ENCODE measurements at places on chromosomes 13 and 19. TPM values are rescaled to one million over a fixed set of nuclear protein-coding genes. Genes with fewer than 3 reads are reported as not detected.

- peak; percentile 89 for DNase-seq
Observed at GRCh38 chr19:29665215-29665825, at the start of gene PLEKHF1. Gene PLEKHF1, plus strand, starts transcription at chr19:29665461. Its CDS starts 8,379 bp downstream, at chr19:29673840.

DNA sequence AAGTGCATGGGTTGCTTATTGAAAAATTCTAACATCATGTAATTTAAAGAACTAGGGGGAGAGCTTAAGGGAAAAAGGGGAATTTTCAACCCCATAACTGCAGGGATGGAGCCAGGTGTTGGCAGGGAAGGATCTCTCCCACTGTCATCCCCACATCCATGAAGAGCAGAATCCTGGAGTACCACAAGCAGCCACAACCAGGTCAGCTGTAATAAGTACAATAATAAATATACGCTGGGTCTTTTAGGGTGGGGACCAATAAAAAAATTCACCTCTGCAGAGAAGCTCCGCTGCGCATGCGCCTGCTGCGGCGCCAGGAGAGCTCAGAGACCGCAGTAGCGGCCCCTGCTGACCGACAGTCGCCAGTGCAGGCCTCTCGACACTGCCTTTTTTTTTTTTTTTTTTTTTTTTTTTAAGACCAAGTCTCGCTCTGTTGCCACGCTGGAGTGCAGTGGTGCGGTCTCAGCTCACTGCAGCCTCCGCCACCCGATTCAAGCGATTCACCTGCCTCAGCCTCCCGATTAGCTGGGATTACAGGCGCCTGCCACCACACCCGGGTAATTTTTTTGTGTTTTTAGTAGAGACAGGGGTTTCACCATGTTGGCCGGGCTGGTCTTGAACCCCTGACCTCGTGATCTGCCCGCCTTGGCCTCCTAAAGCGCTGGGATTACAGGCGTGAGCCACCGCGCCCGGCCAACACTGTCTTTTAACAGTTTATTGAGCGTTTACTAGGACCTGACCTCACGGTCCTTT lies 2.5 kb upstream of the EEF2 start:
- peak; percentile 89 for DNase-seq

APOC1 gene
- 66.8 TPM for total RNA-seq

AP2S1 gene
- 98.4 TPM for total RNA-seq

- no peak for DNase-seq
Observed at GRCh38 chr13:33479105-33479504, 193.6 kb upstream of the STARD13 start.

NCAN gene
- total RNA-seq, result not detected

ZNF709 gene
- 9.4 TPM for total RNA-seq

GRCh38 chr13:77928909-77929308 lies 10.3 kb upstream of the EDNRB start:
- DNase-seq, result no peak

All from thyroid gland (tissue), 4 donors.